ENCODE measurements at places on chromosomes 3 and 15.

- DNase-seq = no peak
Observed at GRCh38 chr3:119104031-119104430, 41.9 kb upstream of the TEX55 start.

DNA sequence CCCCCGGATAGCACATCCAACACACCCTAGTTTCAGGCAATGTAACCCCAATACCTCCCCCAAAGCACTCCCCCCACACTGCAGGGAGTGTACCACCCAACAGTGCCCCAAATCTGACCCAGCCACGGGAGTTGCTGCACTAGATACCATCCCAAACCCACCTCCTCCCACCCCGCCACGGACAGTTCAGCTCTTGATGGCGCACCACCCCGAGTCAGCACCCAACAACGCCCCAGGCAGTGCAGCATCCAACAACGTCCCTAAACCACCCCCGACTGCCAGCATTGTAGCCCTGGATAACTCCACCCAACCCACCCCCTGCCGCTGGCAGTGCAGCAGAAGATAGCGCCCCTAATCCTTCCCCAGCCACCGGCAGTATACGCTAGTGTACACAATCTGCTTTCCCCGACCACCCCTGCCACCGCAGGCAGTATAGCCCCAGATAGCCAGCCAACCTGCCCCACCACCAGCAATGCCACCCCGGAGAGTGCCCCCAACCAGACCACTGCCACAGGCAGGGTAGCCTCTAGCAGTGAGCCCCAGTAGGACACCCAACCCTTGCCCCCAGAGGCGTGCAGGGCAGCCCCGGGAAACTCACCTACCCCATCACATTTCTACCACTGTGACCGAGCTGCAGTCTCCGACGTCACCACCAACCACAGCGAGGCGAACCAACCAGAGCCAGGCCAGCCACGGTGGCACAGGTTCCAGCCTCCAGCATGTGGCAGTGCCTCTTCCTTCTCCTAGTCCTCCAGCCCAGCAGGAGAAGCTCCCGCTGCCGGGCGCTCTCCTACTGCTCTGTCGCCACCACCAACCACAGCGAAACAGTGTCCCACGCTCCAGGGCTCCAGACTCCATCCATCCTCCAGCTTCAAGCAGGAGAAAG lies 178.1 kb downstream of the POTEB3 start:
- no peak for DNase-seq

GRCh38 chr3:77541203-77541922 lies 501.5 kb downstream of the ROBO2 start:
- no peak for DNase-seq

- DNase-seq = no peak
Observed at GRCh38 chr15:29115093-29115991, 154.3 kb downstream of the NSMCE3 start.

- DNase-seq = no peak
Observed at GRCh38 chr3:16697443-16698147, 92.4 kb upstream of the DAZL start.

DNA sequence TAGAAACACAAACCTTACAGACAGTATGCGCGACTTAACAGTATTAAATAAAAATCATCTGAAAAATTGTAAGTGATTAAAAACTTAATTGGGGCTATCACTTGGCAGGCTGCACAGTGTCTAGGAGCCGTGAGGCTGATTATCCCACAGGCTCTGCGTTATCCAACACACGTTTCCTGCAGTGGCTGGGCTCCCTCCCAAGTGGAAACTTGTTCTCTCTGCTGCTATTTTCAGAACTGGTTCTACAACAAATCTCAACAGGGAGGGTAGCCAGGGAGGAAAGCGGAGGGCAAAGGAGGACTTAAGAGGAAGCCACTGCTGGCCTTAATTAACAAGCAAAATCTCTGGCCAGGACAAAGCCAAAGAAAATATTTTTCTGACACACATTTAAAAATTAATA lies 555.2 kb downstream of the MAGI1 start:
- no peak for DNase-seq

DNA sequence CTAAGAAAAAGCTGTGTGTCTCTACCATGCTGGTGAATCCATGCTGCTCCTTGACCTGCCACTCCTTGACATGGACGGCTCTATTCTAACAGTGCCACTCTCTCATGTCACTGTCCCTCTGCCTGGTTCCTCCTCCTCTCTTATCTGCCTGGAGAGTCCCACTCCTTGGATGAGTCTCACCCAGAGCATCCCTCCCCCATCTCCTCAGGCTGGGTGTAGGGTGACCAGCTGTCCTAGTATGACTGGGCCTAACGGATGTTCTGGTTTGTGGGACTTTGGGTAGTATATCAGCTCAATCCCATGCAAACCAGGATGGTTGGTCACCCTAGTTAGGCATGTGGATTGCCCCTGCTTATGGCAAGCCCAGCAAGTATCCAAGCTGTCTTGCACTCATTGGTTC lies 54.3 kb downstream of the LIPC start:
- no peak for DNase-seq

DNA sequence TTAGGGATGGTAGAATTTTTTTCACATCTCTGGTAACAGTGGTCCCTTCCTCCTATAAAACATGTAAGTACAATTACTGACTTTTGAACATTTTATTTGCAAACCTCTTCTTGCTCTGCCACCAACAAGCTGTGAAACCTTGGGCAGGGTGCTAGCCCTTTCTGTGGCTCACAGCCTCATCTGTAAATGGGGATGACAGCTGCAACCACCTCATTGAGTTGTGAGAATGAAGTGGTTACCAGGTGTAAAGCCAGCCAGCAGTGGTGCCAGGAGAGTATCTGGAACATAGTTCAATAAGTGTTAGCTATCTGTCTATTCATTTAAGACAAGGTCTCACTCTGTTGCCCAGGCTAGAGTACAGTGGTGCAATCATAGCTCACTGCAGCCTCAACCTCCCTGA lies 278.1 kb downstream of the ERC2 start:
- DNase-seq = no peak

DNA sequence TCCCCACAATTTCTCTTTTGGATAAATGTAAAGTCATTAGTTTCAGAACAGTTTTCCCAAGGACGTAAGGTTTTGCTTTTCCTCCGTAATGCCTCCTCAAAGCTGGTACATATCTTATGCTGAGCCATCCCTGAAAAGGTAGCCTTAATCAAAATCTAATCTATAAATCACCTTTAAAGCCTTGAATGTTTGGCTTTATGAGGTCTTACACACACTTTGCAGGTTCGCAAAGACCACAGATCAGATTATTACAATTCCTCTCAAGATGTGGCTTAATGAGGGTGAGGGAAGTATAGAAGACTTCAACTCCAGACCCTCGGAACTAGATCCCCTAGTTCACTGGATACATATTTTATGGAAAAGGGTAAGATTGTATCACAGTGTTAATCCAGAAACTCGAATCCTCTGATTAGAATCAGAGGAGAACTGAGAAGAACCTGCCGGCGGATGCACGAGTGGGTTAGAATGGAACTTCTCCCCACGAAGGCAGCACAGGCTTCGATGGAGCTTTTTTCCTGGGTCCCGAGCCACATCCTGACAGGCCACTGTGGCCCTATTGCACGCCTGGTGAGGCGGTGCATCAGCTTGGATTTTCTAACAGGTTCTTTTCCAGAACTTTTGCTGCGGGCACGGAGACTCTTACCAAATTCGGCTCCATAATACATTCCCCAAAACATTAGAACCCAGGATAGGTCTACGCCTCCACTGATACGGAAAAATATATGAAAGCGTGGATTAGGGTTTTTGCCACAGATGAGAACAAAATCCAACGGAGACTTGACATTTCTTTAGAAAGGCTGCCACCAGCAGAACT lies 1.2 kb downstream of the CTXND1 start:
- DNase-seq = no peak

GRCh38 chr15:70892912-70893560 lies 410 bp downstream of the LRRC49 start:
- DNase-seq = peak; percentile 26

DNA sequence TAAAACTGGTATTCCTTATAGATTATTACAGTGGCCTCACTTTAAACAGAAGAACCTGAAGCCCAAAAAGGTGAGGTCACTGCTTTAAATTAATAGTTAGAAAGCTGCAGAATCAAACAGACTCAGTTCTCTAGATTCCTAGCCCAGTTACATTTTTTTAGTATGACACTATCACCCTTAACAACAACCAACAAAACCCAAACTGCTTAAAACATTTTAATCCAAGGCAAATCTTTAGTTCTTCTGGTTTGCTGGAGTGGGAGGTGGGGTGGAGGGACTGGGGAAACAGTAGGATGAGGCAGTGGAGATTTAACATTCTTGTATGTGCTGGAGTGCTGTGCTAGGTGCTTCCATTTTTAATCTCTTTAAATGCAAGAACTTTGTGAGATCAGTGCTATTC lies 631.6 kb upstream of the KCNMB2 start:
- DNase-seq = no peak

- peak; percentile 85 for DNase-seq
Observed at GRCh38 chr15:44711096-44711742, at the start of the genes B2M and PATL2. B2M (plus strand) TSS chr15:44711517; CDS start chr15:44711547, 30 bp downstream. PATL2 (minus strand) TSS chr15:44711323; CDS start chr15:44676490, 34,833 bp downstream.

GRCh38 chr3:166291186-166291955 lies 454.1 kb upstream of the BCHE start:
- DNase-seq = no peak

GRCh38 chr3:160948273-160948672 lies 156.9 kb downstream of the B3GALNT1 start:
- DNase-seq = no peak

DNA sequence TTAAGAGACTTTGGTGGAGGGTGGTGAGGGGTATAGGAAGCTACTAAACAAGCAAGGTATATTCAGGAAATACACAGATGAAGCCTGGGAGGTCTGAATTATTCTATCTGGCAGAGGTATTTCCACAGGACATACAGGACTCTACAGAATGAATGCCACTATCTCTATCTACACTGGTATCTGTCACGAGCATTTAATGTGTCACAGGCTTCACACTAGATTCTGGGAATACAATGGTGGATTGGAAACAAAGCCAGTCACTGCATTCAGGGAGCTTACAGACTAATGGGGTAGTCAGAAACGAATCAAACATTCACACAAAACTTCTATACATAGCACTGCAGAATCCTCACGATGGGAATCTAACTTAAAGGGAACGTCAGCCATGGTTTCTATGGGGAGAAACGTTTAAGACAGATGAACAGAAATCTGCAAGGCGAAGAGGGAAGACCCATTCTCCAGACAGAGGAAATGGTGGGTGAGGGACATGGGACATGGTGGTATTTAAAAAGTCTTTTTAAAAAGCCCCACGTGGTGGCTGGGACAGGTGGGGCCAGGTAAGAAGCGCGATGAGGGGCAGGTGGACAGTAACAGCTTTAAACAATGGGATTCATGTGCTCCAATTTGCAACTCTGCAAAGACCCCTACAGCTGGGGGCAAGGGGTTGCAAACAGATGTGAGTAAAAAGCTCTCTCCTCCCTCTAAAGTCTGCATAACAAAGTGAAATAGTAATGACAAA lies 16.5 kb downstream of the LRIG1 start:
- DNase-seq = no peak

- DNase-seq = no peak
Observed at GRCh38 chr3:71703797-71704196, 21.4 kb downstream of the EIF4E3 start.

GRCh38 chr3:162742159-162742717 lies 1245.6 kb downstream of the OTOL1 start:
- DNase-seq = no peak

DNA sequence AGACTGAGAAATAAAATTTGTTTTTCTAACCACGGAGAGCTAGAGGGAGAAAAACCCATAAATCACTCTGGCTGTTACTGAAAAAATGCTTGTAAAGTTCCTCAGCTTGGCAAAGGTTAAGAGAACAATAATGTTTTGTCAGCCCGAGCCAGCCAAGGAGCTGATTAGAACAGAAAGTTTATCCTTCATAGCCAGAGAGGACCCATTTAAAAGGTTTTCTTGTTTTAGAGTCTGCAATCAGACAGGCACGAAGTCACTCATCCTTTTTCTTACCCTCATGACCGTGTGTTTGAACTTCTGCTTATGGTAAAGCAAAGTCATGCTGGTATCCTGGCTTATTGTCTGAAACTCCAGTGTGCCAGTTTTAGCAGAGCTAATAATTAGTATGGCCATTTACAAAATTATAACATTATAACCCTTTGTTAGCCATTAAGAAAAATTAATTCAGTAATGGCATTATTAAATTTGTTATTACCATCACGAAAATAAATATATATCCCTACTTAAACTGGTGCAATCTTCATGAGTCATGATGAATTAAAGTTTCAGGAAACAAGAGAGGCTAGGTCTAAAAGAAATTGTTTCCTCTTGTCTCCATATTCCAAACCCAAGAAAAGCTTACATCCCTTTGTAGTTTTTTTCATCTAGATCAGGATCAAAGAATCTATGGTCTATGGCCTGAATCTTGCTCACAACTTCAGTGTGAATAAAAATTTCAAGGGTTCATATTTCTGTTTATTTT lies 13.5 kb upstream of the STXBP5L start:
- DNase-seq = no peak

DNA sequence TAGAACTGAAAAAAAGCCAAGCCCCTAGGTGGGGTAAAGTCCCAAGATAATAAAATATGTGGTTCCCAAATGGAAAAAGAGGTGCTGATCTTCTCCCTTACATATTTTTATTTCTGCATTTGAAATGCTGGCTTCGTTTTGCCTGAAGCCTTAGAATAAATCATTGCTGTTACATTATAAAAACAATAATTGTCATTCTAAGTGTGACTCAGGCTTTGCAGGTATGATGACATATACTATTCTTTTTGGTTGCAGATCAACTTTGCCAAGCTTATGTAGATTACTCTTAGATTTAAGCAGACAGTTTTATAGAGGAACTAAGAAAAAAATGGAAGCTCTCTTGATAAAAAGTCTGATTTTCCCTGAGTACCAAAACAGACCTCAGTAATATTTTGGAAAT lies 7.5 kb downstream of the IDH3A start:
- no peak for DNase-seq

DNA sequence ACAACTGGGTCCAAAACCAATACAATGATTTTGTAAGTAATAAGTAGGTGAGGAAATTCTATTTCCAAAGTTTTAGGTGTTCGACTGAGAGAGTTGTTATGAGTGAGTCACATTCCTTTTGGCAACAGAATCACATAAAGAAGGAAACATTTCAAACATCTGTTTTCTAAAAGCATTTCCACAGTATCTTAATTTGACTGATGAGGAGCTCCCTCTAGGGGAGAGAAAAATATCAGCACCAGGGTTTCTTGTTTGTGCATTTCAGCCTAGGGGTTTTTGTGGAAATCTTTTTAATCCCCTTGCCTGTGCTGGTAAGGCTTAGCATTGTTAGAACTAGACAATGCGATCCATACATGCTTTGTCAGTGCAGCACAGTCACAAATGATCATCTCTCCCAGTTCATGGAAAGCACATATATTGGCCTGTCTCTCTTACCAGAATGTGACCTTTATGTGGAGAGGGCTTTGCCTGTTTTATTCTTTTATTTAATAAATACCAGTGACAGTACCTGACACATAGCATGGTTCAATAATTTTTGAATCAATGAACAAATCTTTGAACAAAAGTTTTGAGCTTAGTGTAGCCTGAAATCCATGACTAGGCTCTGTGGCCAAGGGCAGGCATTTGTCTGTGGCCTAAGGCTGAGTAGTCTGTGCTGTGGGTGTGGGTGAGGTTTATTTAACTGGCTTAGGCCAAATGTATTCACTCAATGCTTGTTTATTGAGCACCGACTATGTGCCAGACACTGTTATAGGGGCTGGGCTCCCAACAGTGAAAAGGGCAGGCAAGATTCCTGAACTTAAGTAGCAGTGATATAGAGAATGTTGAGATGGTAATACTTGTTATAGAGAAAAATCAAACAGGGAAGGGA lies 21.1 kb upstream of the IQCF6 start:
- DNase-seq = peak; percentile 4

GRCh38 chr3:153219146-153219545 lies 57.1 kb downstream of the RAP2B start:
- DNase-seq = no peak

- DNase-seq = no peak
Observed at GRCh38 chr3:129122412-129123011, 908 bp upstream of the RAB43 start.

Measured in NCI-H1930 (cell line).